AG20443 (cell line): ENCODE measurements at places on chromosomes 7 and 10.

DNA sequence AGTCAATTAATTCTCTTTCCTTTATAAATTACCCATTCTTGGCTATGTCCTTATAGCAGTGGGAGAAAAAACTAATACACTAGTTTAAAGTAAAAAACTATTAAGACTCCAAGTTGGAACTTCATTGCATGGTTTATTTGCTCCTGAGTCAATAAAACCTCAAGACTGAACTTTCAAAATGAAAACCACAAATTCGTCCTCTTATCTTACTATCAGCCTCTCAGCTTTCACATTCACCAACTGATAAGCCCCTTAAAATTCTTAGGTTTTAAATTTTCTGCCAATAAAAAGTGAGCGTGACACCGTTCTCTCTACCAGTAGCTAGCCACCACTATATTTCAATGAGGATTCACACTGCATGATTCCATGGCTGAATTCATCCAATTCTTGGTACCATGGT, 346.4 kb upstream of the NPSR1 start:
- DNase-seq, result no peak

DNA sequence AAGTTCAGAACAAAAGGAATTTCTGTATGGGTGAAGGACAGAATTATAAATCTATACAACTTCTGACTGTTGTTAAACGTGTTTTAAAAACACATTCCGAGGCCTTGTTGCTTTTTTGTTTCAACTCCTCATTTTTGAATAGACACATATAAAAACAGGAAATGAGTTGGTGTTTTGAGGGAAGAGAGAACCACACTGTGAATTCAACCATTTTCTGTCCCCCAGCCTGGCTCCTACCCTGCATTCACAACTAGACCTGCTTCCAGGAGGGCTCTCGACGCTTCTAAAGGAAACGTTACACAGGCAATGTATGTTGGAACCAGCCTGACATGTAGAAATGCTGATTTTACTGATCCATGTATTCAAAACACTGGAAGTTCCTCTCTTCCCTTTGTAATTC, 76.5 kb downstream of the OR13A1 start:
- DNase-seq, result no peak

DNA sequence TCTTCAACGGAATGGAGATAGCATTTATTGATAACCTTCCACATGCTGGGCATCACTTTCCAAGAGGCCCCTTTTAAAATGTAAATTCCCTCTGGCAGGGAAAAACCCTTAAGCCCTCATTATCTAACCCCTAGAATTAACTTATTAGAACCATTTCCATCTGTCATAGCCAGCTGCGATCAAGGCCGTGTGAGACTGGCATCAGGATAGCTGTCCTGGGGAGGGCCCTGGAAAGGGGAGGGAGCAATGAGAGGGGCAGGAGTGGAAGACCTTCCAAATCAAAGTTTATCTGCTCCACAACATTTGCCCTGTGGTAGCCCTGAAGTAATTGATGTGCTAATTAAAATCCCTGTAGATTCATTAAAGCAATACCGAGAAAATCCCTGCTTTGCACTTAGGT, 45.0 kb upstream of the JAZF1 start:
- no peak for DNase-seq

GRCh38 chr7:92279396-92280031, 33.7 kb downstream of the ANKIB1 start:
- DNase-seq, result no peak

- peak; percentile 76 for DNase-seq
These were observed 21.2 kb downstream of the ZMIZ2 start for GRCh38 chr7:44769776-44770294.

- DNase-seq, result peak; percentile 62
These were observed 558 bp downstream of the VOPP1 start for GRCh38 chr7:55571511-55572377.

DNA sequence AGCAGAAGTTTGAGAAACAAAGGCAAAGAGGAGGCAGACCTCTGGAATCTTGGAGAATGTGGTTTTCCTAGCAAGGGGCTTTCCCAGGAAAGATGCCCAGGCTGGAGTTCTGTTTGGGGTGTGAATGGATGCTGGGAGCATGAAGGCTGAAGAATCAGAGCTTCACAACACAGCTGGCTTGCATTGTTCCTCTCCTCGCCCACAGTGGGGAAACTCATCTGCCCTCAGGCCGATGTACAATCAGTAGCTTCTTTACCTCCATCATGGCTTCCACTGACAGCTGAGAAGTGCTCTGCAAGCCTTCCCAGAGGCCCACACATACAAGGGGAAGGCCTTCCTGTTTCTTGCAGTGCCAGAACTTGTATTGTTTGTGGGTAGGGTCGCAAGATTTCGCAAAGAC, 90.8 kb upstream of the HECTD2 start:
- DNase-seq, result no peak

DNA sequence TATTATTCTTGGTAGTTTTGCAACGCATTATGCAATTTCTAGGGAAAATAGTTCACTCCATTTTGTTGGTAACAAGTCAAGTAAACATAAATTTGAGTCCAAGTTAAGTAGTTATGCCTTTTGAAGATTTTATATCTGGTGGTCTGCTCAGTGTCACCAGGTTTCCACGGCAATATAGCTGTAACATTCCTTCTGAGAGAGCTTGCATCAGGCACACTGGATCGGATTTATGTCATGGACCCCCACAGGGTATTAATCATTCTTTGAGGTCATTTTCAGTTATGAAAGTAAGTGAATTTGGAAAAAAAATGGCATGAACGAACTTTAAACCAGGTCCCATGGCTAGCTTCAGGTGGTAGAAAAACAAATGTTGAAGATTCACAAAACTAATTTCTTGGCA, 136.3 kb downstream of the POLR1F start:
- no peak for DNase-seq

- DNase-seq, result no peak
These were observed 10.2 kb downstream of the RADIL start for GRCh38 chr7:4873071-4873944.

- no peak for DNase-seq
These were observed 39.3 kb downstream of the PRF1 start for GRCh38 chr10:70563230-70563629.
